ENCODE measurements at places on chromosomes 13 and 19.

GRCh38 chr13:49082653-49083536, 107.2 kb downstream of the FNDC3A start:
- DNase-seq: no peak

- DNase-seq: peak; percentile 48
Measured at GRCh38 chr19:55369653-55370304, 484 bp downstream of the IL11 start.

GRCh38 chr13:95708811-95709500, 32.0 kb downstream of the DNAJC3 start:
- DNase-seq: no peak

DNA sequence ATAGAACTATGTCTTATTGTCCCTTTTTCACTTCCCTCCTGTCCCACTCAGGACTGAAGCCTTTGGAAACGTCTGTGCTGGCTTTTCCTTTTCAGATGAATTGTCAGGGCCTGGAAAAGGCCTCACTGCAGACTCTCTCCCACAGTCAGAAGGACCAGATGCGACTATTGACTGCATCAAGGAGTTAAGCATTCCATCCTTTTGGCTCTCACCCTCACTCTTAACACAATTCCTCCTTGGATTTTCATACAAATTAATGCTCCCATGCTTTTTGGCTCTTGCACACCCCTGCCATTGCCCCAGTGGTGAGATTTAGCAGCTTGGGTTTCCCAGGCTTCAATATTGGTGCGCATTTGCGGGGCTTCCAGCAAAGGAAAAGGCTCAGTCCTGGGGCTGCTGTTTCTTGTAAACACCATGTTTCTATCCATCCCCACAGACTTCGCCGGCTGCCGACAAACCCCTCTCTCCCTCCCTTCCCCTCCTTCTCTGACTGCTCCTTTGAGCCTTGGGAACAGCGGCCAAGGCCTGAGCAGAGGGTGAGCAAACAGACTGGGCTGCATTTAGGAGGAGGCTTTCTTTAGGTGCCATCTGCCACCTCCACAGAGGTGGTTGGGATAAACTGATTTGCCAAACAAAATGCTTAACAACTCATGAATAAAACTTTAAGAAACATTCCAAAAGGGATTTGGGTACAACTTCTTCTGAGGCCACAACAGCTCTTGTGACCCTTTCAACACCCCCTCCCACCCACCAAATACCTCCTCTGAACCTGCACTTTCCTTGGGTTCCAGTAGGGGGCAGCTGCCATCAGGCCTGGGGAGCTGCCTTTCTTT, 48.6 kb upstream of the PCDH8 start:
- no peak for DNase-seq

GRCh38 chr13:42354241-42355091, 82.5 kb downstream of the AKAP11 start:
- DNase-seq: peak; percentile 47

DNA sequence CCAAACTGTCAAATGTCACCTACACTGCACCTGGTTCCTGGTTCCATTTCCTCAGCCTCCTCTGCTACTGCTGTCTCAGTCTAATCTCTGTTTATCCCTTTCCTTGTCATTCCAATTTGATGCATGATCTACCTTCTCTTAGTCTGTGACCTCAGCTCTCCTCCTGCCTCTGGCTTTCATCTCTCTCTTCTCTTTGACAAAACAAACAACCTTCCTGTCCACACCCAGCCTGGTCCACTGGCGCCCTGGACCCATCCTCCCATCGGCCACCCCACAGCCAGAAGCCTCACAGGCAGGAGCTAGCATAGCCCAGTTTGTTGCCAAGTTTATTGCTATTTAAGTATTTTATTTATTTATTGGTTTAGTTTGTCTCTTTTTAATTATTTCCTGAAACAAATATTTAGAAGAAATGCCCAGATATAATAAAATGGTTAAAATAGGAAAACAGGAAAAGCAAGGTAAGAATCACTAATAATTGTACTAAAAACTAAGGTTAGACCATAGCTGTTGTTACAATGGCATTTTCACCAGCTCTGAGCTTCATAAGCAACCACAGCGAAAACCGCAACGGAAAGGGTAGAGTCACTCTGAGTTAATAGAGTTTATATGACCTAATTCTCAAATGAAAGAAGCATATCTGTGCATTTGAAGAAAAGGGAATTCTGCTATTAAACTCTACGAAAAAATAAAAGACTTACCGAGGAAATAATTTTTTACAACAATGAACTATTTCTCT, 68.6 kb downstream of the EFNB2 start:
- no peak for DNase-seq

DNA sequence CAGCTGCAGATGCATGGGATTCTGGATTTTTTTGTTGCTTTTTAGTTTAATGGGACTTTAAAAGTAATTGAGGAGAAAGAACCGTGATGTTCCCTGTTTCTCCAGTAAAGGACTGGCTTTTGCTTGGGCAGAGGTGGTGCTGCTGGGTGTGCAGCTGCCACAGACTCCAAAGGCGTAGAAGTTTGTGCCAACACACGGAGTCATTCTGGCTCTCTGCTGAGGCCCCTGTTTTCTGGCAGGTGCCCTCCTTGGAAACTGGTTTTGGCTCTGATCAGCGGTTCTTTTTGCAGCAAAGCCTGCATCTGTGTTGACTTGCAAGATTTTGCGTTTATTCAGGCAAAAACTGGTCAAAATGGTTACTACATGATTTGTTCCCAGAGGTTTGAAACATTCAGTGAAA, 16.0 kb upstream of the QTRT1 start:
- DNase-seq: no peak

GRCh38 chr13:99297331-99297730, 9.9 kb downstream of the GPR183 start:
- DNase-seq: no peak

GRCh38 chr13:90014038-90014437, 1333.4 kb upstream of the MIR17HG start:
- DNase-seq: no peak

- no peak for DNase-seq
Measured at GRCh38 chr19:2805261-2805900, 14.3 kb upstream of the ZNF554 start.

DNA sequence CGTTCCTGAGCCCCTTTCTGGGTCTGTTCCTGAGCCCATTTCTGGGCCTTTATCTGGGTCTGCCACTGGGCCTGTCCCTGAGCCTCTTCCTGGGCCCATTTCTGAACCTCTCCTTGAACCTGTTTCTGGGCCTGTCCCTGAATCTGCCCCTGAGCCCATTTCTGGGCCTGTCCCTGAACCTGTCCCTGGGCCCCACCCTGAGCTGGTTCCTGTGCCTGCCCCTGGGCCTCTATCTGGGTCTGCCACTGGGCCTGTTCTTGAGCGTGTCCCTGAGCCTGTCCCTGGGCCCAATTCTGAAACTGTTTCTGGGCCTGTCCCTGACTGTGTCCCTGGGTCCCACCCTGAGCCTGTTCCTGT, 40.4 kb upstream of the GRTP1 start:
- DNase-seq: no peak

GRCh38 chr19:45177817-45178261, at the start of gene TRAPPC6A:
Gene TRAPPC6A (minus strand): TSS chr19:45178237. CDS start chr19:45178218, 19 bp downstream.
- no peak for DNase-seq

- DNase-seq: no peak
Measured at GRCh38 chr19:9070066-9070465, 16.8 kb upstream of the OR1M1 start.

- no peak for DNase-seq
Measured at GRCh38 chr19:11138601-11139300, 16.8 kb downstream of the SPC24 start.

- no peak for DNase-seq
Measured at GRCh38 chr19:50551034-50551714, 17.1 kb downstream of the LRRC4B start.

- no peak for DNase-seq
Measured at GRCh38 chr19:40668991-40669614, 21.3 kb downstream of the NUMBL start.

- no peak for DNase-seq
Measured at GRCh38 chr13:20715330-20715712, 11.8 kb downstream of the IL17D start.

DNA sequence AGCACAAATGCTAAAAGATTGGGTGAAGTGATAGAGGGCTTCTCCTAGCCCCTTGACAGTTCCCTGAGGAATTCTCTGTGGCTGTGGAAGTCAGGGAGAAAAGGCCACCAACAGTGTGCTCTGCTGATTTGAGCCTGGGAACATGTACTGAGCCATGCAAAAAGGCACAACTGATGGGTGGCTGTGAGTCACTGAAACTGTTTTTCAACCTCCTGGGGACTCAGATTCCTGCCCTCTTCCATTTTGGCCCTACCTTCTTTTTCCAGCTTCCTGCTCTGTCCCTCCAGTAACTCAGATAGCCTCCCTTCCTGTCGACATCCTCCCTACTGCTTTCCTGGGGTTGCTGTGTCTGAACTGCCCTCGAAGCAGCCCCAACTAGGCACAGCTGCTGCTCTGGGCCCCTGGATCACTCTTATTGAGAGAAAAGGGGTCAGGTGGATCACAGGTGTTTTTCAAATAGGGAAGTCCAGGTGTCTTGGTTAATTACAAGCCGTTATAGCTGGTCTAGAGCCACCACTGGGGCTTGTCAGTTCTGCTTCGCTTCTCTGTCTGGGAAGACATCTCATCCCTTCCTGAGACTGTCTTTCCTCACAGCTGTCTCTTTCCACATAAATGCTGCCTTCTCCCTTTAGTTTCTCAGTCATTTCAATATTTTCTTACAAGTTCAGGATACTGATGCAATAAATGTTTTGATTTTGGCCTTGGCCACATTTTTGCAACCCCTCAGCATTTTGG, 13.7 kb downstream of the FAM124A start:
- DNase-seq: no peak

DNA sequence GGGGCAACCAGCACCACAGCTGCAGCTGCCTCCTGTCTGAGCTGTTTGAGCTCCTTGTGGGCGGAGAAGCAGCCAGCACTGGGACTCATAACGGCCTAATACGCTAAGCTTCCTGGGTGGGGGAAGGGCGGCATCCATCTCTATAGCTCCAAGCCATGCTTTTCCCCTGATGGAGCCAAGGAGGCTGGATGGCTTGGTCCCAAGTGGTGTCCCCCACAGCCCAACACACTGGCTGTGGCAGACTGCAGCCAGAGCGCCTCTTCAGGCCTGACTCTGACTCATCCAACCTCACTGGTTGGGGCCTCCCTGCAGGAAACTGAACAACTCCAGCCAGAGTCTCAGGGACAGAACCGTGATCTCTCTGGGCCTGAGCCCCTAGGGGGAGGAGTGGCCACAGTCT, 537.3 kb downstream of the SUCLA2 start:
- no peak for DNase-seq

GRCh38 chr19:45906221-45906620, 3.8 kb upstream of the MYPOP start:
- DNase-seq: no peak
